CD4-positive, alpha-beta T cell treated with Interferon gamma for 1 hour (primary cell): ENCODE measurements at places on chromosomes 1 and 21.

GRCh38 chr1:166272155-166272554, 105.4 kb upstream of the FAM78B start:
- DNase-seq, result no peak

DNA sequence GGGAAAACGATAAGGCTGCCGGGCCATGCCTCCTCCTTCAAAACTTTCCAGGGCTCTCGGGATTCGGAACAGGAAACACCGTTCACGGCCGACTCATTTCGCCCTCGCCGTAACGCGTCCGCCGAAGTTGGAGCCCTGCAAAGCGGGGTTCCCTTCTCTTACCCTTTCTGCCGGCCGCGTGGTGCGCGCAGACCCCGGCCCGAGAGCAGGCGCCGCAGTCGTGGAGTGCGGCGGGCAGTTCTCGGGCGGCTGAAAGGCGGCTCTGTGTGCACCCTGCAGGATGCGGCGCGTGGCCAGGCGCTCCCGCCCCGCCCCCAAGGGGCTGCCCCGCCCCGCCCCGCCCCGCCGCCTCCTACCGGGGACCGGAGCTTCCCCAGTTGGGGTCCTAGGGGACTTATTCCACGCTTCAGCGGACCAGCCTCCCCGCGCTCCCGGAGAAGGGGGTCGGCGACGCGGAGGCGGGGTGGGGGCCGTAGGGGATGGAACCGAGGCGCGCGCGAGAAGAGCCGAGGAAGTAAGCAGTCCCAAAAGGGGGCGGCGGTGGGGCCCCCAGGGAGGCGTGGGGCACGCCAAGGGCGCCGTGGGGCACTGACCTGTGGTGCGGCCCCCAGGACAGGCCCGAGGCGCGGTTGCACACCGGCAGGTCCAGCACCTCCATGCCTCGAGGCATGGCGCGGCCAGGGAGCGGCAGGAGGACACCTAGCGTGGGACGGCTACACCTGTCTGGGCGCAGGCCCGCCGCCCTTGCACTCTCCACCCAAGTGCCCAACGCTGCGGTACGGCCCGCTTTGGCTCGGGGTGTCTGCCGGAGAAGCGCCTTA, at the start of gene MCOLN2:
Gene MCOLN2, minus strand, starts transcription at position 268 of the 821 bp plus-strand sequence. Its CDS starts 241 bp downstream, at position 27.
- peak; percentile 46 for DNase-seq

- DNase-seq, result no peak
Measured at GRCh38 chr1:72521659-72522058, 239.3 kb upstream of the NEGR1 start.

DNA sequence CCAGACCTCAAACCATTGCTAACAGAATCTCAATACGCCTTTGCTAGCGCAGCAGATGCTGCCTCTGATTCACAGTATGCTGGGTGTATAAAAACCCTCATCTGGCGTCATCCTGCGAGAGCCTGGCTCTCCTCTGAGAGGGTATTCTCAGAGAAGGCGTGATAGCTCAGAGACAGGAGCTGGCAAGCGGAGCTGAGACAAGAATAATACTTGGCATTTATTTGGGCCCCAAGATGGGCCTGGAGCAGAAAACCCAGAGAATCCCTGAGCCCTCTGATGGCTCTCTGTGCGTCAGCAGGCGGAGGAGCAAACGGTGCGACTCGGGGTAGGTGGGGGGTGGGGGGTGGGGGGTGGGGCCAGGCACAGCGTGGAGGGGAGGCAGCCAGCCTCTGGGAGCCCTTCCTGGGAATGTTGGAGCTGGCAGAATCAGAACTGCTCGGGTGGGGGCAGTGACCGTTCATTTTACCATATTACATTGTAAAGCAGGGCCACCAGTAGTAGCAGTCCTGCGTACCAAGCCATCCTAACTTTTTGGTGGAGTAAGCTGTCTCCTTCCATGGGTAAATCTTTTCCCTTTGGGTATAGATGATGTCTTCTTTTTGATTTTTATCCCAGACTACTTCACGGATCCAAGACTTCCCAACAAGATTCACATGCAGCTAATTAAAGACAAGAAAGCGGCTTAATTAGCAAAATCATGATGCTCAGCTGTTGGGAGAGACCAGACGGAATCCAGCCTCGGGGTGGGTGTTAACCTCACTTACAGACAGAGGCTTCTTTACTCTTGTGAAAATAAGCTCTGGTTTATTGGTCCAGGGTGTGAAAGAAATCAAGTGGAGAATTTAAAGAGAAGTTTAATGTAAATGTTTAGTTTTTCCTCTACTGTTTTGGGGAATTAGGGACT, 7.1 kb downstream of the RIIAD1 start:
- no peak for DNase-seq

DNA sequence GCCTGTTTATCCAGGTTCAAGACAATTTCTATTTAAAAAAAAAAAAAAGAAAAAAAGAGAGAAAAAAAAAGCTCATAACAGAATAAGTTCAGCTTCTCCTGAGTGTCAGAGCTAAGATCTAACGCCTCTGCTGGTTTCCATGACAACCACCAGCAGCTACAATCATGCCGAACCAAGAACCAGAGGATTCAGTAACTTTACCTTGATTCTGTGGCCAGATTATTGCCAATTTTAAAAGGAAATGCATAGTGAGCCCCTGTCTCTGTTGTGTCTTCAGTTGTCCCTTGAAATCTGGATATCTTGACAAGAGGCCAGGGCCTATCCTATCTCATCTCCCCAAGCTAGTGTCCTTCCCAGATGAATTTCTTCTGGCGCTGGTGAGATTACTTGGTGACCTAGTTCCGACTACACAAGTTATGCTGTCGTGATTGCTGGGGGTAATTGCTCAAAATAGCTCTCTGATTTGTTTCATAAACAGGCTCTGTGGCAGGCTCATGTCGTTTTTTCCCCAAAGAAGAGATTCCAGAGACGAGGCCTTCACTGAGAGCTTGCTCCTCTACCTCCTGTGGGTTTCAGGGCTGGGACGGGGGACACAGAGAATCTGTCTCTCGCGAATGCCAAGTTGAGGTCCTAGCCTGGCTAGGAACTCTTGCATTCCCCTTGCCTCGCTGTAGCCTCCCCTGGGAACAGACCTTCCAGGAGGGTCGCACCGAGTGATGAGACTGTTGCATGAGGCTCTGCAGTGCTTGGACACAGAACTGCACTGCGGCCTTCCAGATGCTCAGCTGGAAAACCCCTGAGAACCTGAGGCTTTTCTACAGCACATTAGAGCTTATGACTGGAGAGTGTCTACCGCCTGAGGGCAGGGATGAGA, 32.4 kb upstream of the SCCPDH start:
- DNase-seq, result no peak

GRCh38 chr1:109565241-109565640, 16.8 kb downstream of the GNAI3 start:
- no peak for DNase-seq

DNA sequence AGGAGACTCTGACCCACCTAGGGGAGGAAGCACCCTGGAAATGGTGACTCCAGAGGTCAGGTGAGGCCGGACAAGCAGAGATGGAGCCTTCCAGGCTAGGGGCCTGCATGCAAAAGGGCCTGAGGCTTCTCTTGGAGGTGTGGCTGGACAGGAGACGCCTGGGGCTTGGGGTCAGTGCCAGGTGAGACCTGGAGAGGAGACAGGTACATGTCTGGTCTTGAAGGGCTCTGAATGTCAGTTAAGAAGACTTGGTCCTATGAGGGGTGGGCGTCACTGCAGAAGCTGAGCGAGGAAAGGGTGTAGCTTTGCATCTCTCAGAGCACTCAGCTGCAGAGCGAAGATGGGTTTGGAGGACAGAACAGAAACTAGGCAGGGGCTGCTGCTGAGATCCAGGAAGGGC, 14.3 kb downstream of the LRP8 start:
- DNase-seq, result no peak

DNA sequence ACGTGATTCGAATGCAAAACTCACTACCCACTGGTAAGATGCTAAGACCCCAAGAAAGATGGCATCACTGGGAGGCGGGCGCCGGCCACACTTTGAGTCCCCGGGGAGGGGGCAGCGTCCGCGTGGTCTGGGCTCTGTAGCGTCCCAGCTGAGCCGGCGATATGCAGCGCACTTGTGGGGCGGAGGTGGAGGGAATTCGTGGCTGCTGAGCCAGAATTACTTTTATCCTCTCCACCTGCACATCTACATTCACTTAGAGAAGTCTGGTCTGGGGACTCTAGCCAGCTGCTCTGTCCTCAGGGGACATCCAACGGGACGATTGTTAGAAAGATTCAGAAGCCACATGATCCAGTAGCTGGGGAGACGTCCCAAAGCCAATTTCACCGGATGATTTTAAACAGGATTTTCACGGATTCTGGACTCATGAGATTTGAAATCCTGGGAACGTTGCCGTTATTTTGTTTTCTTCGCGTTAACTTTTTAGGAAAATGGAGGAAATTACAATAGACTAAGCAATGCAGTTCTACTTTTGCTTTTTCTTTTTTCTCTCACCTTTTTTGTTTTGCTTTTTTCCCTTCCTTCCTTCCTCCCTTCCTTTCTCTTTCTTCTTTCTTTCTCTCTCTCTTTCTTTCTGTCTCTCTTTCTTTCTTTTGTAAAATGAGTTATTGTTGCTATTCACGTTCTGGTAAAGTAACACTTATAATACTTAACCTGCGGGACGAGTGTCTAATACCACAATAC, 1.3 kb downstream of the JAM2 start:
- no peak for DNase-seq

DNA sequence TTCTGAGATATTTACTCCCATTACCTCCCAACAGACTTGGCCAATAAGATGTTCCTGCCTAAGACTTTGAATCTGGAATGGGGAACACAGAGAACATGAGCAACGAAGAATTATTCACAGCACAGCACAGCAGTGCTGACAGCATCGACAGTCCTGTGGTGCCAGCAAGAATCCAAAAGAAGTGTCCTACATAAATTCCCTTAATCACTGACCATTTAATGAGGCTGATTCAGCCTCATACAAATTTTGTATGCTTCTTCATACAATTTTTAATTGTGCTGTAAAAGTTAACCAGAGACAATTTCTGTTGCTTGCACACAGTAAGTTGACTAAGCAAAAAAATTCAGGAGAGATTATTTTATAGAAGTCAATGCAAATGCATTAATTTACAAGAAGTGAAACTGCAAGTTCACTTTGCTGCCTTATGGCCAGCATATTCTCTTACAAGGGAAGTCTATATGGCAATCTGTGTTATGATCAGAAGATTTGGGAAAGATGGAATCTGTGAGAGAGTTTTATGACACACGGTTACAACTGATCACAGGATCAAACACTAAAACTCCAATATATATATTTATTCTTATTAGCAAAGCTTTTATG, 855.9 kb downstream of the LTN1 start:
- DNase-seq, result no peak

- DNase-seq, result no peak
Measured at GRCh38 chr1:233102341-233102740, 151.9 kb downstream of the NTPCR start.

GRCh38 chr1:153791648-153792253, 16.5 kb downstream of the SLC27A3 start:
- peak; percentile 43 for DNase-seq

DNA sequence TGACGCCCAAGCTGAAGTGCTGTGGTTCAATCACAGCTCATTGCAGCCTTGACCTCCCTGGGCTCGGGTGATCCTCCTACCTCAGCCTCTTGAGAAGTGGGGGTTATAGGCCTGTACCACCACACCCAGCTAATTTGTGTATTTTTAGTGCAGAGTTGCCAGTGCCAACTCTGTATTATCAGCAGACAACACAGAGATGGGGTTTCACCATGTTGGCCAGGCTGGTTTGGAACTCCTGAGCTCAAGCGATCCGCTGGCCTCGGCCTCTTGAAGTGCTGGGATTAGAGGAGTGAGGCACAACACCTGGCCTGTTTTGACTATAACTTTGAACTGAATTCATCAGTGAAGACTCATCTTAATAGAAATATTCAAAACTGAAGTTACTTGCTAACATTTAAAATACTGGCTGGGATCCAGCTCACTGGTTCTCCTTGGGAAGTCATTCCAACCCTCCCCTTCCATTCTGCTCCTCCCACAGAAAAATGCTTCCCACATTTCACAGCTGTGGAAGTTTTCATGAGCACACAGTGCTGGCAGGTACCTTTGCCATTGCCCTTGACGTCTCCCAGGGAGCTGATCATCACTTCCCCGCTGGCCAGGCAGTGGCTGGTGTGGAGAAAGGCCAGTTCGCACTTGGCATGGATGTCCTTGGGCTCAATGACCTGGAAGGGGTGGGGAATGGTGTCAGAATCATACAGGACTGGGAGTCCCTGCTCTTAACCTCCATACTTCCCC, 4.7 kb downstream of the SELENBP1 start:
- DNase-seq, result no peak

- DNase-seq, result no peak
Measured at GRCh38 chr1:89671775-89672488, 39.0 kb downstream of the LRRC8C start.

GRCh38 chr1:209875515-209875914, 47.7 kb downstream of the UTP25 start:
- DNase-seq, result no peak

GRCh38 chr1:233376382-233377110, 49.0 kb downstream of the MAP3K21 start:
- no peak for DNase-seq

DNA sequence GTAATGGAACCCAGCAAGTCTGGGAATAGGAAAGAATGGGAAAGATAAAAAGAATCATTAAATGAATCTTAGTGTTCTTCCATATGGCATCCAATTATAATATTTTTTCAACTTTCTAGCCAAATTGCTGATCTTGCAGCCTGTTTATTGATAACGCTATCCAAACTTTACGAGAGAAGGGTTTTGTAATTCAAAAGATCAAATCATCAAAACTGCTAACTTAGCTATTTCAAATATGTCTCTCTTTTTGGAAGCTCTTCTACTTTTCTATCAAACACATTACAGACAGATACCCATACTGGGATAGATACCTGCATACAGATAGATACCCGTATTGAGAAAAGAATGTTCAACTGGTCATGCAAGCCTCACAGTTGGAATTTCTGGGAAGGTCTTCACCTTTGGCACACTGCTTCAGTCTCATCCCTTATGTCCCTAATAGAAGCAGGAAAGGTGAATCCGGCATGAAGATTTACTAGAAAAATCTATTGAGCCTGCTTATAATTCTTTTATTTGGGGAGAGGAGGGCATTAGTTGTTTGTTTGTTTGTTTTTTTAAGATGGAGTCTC, 75.0 kb upstream of the EXO1 start:
- DNase-seq, result no peak

- no peak for DNase-seq
Measured at GRCh38 chr21:42360317-42360716, 6.0 kb downstream of the TFF1 start.

GRCh38 chr1:218496561-218496960, 151.4 kb downstream of the TGFB2 start:
- DNase-seq, result no peak

- DNase-seq, result no peak
Measured at GRCh38 chr1:164557270-164557669, 1.7 kb upstream of the PBX1 start.

GRCh38 chr1:59565611-59566410, 248.9 kb upstream of the HOOK1 start:
- no peak for DNase-seq

DNA sequence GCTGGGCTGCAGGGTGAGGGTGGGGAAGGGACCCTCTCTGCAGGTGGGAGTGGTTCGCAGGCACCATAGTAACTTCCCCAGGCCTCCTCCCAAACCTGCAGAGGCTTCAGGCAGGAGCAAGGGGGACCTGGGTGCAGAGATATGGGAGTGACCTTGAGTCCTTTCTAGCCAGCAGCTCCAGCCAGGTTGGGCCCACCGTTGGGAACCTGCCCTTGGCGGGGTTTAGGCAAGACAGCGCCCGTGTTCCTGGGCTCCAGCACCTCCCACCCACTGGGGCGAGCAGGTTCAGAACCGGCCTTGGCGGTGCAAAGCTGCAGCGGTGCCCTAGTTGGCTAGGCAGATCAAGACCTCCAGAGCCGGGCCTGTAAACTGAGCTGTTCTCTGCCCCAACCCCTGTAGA, 2.2 kb upstream of the PRDM16 start:
- no peak for DNase-seq

GRCh38 chr1:107936498-107937481, 28.2 kb downstream of the VAV3 start:
- DNase-seq, result peak; percentile 47
